Left renal pelvis (tissue), 4 donors: ENCODE measurements at places on chromosomes 7 and 10.

GRCh38 chr7:102415685-102416225 is 17.6 kb upstream of the ORAI2 start:
- DNase-seq: no peak

DNA sequence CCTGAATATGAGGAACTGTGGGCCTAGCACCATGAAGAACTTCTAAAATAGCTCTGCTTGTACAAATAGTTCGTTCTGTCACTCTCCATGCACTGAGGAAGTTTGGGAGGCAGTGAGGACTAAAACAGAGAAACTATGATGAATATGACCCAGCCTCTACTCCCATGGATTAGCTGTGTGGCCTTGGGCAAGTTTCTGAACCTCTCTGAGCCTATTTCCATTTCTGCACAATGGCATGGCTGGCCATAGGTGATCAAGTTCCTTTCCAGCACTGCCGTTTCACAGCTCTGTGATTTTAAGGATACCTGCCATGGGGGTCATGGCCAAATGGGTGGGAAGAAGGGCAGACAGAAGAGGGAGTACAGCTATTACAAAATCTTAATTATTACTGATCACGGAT is 57.6 kb downstream of the SORBS1 start:
- no peak for DNase-seq

GRCh38 chr10:98101366-98101765 is 33.1 kb upstream of the R3HCC1L start:
- DNase-seq: no peak

GRCh38 chr7:73941836-73942551 is 81.0 kb downstream of the TMEM270 start:
- no peak for DNase-seq

- no peak for DNase-seq
These were observed 86.7 kb downstream of the ARHGAP22 start for GRCh38 chr10:48517911-48518811.

DNA sequence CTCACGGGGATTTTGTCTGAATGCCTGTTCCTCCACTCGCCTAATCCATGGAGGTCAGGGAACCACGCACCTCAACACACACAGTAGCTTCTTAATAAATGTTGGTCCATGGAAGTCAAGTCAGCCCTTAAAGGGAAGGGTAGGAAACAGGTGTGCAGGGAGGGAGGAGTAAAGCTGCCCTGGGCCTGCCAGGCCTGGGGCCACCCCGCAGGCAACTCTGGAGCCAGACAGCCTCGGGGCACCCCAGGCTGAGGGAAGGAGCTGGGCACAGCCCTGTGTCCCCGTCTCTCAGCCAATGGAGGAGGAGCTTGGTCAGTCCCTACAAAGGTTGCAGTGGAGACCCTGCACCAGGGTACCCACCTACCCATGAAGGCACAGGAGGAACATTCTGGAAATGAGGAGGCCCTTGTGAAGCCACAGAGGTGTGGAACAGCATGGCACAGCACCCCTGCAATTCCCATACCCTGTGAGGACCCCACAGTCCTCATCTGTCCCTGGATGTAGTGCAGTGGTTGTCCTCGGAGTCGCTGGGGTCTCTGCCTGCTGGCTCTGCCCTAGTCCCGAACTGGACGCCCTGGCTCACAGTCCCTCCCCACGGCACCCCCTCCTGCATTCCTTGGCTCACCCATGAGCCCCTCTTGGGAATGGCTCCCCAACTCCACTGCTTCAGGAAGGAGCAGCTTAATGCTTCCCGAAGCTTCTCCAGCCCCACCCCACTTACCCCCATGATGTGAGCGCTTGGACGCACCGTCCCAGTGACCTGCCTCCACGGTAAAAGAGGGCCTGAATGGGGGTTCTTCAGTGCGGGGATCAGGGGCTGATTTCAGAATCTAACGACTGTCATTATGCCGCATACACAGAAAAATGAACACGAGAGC is 79.2 kb upstream of the INSIG1 start:
- no peak for DNase-seq

DNA sequence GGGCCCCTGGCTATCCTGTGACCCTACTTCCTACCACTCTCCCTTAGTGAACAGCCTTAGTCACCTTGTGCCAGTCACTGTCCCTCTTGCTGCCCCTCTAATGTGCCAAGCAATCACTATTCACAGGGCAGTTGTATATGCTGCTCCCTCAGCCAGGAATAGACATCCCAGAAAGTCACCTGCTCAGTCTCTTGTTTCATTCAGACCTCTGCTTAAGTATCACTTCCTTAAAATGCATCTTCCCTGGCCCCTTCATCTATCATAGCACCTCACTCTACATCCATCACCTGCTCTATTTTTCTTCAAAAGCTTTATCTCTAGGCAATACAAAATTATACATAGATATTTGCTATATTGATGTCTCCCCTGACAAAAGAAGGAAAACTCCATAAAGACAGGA is 328.4 kb upstream of the NFE2L3 start:
- DNase-seq: no peak

- DNase-seq: no peak
These were observed 49.5 kb upstream of the EBF3 start for GRCh38 chr10:130013335-130014262.

- DNase-seq: no peak
These were observed 576.6 kb upstream of the KCND2 start for GRCh38 chr7:119696336-119696735.

DNA sequence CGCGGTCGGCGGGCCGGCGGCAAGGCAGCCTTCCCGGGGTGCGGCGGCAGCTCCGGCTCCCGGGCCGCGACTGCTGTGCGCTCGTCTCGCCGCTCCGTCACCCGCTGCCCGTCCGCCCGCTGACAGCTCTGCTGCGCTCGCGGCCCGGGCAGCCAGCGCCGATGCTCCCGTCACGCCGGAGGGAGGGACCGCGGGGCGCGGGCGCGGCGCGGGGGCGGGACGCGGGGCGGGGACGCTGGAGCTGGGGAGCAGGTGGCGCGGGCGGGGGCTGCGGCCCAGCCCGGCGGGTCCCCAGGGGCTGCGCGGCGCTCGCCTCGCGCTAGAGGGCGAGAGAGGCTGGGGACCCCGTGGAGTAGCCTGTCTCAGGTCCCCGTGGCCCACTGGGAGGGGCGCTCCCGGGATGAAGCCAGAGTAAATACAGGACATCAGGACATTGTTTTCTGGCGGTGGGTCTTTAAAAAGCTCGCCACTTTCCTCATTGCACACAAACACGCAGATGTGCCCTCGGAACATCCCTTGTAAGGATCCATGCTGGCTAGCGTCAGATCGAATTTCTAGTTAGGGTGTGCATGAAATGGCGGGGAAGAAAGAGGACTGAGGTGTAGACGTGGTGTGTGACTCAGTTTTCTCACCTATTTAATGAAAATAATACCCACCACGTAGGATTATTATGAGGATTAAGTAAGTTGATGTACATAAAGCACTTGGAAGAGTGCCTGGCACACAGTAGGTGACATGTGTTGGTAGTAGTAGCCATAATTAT is at the start of gene ELAPOR2:
ELAPOR2 (minus strand) TSS at position 130 of the 763 bp plus-strand sequence. CDS start 141 bp downstream, outside the sequence.
- DNase-seq: peak; percentile 54

DNA sequence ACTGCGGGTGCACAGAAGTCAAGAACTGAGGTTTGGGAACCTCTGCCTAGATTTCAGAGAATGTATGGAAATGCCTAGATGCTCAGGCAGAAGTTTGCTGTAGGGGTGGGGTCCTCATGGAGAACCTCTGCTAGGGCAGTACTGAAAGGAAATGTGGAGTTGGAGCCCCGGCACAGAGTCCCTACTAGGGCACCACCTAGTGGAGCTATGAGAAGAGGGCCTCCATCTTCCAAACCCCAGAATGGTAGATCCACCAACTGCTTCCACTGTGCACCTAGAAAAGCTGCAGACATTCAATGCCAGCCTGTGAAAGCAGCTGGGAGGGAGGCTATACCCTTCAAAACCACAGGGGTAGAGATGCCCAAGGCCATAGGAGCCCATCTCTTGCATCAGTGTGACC is 1336.0 kb upstream of the CELF2 start:
- DNase-seq: no peak

DNA sequence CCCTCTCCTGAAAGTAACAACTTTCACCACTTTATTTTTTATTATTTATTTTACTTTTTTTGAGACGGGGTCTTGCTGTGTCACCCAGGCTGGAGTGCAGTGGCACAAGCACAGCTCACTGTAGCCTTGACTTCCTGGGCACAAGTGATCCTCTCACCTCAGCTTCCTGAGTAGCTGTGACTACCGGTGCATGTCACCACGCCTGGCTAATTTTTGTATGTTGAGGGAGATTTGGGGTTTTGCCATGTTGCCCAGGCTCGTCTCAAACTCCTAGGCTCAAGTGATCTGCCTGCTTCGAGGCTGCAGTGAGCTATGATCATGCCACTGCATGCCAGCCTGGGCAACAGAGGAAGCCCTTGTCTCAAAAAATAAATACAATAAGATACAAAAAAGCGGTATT is 14.9 kb upstream of the SLIT1 start:
- DNase-seq: no peak

GRCh38 chr7:26413007-26413691 is 121.5 kb downstream of the SNX10 start:
- no peak for DNase-seq

- DNase-seq: no peak
These were observed 21.1 kb downstream of the BTRC start for GRCh38 chr10:101375076-101375475.

- DNase-seq: no peak
These were observed 130.0 kb downstream of the ARID5B start for GRCh38 chr10:62031507-62031906.

DNA sequence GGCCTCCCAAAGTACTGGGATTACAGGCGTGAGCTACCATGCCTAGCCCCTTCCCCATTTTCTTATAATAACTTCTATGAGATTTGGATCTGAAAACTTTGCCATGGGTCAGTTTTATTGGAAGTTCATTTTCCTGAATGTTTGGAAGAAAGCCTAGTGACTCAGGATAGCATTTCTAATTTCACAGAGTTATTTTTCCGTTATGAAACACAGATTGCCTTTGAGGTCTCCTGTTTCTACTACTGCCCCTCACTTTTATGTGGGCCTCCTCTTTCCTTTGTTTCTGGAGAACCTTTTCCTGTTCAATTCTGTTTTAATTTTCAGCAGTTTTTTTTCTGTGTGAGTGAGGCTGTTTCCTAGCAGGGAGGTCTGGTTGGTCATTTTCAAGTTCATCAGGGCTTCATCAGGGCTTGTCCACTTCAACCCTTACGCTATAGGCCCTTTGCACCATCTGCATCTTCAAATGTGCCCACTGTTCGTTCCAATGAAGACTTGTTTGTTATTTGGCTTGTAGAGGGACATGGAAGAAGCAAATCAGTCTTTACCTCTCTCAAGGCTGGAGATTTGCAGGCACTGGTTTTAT is 58.7 kb downstream of the BMPR1A start:
- no peak for DNase-seq

DNA sequence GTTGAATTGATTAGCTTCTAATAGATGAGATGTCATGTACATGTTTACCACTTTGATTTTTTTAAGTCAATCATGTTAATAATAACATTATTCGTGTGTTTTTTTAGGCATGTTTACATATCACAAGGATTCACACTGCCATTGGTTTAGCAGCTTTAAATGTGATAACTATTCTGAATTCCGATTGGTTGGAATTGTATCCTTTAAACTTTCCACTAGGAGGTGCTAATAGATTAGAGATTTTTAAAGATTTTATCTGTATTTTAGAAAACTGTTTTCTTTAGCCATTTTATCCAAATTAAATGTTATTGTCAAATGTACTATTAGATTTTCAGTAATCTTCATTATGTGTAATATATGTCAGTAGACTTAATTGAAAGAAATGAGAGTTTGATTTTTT is 83.2 kb downstream of the HECTD2 start:
- DNase-seq: no peak

DNA sequence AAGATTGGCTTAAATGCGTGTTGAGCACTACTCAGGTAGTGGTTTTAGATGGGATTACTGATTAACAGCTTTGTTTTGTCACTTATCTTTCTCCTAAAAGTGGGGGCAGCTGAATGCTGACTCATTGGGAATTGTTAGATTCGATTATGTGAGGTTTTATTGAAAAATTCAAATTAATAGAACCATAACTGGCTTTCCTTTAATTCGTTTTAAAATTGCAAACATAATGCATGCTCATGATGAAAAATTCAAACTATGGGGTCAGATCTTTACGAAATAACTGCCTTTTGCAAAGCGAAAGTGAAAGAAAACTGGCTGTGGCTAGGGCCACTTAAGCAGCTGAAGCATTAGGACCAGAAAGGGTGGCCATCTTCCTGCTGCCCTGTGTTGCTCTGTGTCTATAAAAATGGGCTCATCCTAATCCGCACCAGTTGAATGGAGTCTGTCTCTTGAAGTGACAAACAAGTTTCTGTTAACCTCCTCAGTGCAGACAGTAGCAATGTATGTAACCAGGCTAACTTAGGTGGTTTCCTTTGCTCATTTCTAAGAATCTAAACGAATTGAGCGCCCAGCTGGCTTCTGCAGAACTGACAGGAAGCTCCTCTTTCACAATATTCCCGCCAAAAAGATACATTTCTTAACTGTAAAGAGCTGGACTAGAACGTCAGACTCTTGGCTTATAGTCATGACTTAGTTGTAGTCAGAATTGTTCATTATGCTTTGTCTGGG is 27.8 kb downstream of the DENND10 start:
- DNase-seq: no peak

DNA sequence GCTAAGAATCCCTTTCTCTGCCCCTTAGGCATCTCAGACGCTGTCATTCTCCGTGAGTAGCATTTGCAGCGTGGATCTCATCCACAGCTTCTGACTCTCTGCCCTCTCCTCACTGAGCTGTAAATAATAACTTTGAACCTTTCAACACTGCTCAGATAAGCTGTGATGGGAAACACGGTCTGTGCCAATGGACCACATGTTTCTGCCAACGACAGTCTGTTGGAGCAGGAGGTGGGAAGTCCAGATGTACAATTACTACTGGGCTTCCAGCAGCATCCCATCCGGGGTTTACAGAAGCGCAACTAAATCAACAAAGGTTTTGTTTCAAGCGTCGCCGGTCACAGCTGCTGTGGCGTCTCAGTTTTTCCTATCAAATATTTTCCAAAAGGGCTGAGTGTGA is 1110.6 kb downstream of the TYW1 start:
- DNase-seq: peak; percentile 41
